DMS79 treated with DMSO at 0.1 percent for 48 hours (cell line): ENCODE measurements at places on chromosomes 2 and 18.

DNA sequence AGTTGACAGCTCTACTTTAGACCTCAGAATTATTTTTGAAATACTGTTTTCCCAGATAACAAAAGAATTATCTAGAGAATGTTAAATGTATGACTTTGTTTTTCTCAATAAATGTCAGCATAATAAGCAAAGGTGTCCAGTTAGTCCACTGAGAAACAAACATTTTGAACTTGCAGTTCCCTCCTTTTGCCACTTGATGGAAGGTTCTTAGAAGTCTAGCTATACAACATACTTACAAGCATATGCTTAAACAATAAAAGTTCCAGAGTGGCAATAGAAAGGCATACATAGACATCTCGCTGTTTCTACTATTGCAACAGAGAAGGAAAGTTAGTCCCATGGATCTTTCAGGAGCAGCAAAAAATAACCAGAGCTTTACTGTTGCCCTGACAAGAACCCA is 11.8 kb downstream of the NDUFA10 start:
- DNase-seq = no peak

- no peak for DNase-seq
Observed at GRCh38 chr2:39805936-39806608, 27.0 kb upstream of the THUMPD2 start.

- DNase-seq = no peak
Observed at GRCh38 chr2:61950571-61951315, 45.3 kb downstream of the COMMD1 start.

- DNase-seq = no peak
Observed at GRCh38 chr18:22613788-22614187, 196.1 kb upstream of the CTAGE1 start.

- DNase-seq = no peak
Observed at GRCh38 chr2:97728091-97728731, 14.8 kb downstream of the ZAP70 start.

- no peak for DNase-seq
Observed at GRCh38 chr2:128449226-128450061, 130.8 kb upstream of the HS6ST1 start.

GRCh38 chr2:169653636-169654035 is 40.6 kb downstream of the CFAP210 start:
- no peak for DNase-seq

GRCh38 chr2:168137510-168138180 is 109.8 kb downstream of the STK39 start:
- DNase-seq = no peak

GRCh38 chr2:106039634-106040315 is 154.3 kb downstream of the UXS1 start:
- DNase-seq = no peak

- no peak for DNase-seq
Observed at GRCh38 chr18:21361307-21361880, 119.4 kb downstream of the GREB1L start.

DNA sequence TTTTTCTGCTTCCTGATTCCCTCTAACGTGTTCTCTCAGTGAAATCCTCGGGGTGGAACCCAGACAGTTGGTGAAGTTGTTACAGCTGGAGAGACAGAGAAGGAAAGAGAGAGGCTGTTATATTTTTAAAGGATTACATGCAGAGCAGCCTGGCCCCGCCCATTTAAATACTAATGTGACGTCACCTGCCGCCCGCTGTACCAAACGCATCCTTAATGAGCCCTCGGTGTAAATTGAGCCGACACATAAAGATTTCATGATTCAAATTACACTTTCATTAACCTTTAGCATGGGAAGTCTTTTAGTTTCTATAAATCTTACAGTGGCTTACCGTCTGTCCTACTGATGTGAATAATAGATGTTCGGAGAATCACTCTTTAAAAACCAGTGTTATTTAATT is 164.0 kb upstream of the SIX3 start:
- peak; percentile 87 for DNase-seq

- no peak for DNase-seq
Observed at GRCh38 chr2:111239107-111239506, 118.4 kb downstream of the BCL2L11 start.

- no peak for DNase-seq
Observed at GRCh38 chr2:56811401-56811800, 627.6 kb downstream of the CCDC85A start.

DNA sequence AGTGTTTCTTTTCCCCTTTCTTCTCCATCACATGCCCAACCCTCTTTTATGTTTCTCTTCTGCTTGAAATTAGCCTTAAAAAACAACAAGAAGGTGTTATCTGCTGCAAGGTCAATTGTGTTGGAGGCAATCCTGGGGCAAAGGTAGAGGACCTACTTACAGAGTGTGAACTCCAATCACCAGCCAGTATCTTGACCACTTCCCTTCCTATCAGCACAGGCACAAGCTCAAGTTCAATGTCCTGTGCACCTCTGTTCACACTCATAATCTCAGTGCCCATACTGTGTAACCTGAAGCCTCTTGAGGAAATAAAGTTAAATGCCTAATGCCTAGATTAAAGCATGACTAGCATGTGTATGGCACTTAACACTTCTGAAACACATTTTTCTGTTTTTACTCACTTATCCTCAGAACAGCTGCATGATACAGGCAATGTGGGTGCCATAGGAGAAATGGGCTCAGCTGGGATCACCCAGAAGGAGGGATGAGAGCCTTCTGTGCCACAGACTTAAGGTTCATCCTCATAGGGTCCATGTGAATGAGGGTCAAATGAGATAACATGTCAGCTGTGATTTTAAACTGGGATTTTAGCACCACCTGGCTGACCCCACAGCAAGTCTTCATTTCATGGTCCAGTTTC is 701.5 kb downstream of the BCL11A start:
- no peak for DNase-seq

- no peak for DNase-seq
Observed at GRCh38 chr2:190443055-190443454, 34.9 kb downstream of the MFSD6 start.

GRCh38 chr18:70442933-70443332 is 154.1 kb downstream of the SOCS6 start:
- no peak for DNase-seq

DNA sequence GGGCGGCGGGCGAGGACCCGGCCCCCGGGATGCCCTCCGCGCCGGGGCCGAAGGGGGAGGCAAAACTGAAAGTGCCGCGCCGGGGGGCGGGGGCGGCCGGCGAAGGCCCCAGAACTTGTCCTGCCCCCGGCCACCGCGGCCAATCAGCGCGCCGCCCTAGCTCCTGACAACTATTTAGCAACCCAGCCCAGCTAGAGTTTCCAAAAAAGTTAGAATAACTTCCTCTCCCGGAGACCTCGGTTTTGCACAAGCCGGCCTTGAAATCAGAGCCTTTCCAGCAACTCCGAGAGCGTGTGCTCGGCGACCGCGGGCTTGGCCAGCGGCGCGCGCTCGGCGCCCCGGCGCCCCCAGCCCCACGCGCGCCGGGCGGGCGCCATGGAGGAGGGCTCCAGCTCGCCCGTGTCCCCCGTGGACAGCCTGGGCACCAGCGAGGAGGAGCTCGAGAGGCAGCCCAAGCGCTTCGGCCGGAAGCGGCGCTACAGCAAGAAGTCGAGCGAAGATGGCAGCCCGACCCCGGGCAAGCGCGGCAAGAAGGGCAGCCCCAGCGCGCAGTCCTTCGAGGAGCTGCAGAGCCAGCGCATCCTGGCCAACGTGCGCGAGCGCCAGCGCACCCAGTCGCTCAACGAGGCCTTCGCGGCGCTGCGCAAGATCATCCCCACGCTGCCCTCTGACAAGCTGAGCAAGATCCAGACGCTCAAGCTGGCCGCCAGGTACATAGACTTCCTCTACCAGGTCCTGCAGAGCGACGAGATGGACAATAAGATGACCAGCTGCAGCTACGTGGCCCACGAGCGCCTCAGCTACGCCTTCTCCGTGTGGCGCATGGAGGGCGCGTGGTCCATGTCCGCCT is at the start of gene TWIST2:
Gene TWIST2 (plus strand): TSS at position 245 of the 850 bp plus-strand sequence. CDS start 131 bp downstream, at position 376.
- DNase-seq = peak; percentile 10

DNA sequence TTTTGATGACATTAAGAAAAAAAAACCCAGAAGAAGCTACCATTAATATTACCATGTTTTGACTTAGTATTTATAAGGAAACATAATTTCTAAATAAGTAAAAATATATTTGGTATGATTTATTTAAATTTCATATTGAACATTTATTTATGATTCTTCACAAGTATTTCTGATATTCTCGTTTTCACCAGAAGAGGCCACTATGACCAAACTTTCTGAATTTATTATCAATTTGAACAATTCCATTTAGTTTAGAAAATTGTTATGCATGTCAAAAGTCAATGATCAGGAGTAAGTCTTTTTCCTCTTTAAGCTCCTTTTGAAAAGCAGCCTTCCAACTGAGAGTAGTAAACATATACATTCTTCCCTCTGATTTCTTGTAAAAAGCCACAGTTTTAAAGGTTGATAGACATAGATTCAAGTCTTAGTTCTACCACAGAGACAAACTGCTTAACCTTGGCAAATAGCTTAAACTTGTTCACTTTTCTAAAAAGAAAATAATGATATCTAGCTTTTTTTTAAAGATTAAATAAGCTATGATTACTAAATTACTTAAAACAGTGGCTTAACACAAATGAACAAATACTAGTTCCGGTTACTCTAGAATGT is 329.9 kb downstream of the TRIB2 start:
- peak; percentile 5 for DNase-seq

GRCh38 chr2:100230754-100231153 is 88.4 kb upstream of the AFF3 start:
- no peak for DNase-seq

GRCh38 chr2:168514692-168515091 is 58.6 kb downstream of the CERS6 start:
- no peak for DNase-seq

DNA sequence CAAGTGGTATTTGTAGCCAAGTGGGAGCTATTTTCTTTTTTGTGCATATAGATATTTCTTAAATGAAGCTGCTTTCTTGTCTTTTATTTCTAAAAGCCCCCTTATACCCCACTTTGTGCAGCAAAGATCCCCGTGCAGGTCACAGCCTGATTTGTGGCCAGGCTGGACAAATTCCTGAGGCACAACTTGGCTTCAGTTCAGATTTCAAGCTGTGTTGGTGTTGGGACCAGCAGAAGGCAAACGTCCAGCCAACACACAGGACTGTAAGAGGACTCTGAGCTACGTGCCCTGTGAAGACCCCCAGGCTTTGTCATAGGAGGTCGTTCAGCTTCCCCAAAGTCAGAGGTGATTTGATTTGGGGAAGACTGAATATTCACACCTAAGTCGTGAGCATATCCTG is 21.9 kb downstream of the FOSL2 start:
- no peak for DNase-seq

DNA sequence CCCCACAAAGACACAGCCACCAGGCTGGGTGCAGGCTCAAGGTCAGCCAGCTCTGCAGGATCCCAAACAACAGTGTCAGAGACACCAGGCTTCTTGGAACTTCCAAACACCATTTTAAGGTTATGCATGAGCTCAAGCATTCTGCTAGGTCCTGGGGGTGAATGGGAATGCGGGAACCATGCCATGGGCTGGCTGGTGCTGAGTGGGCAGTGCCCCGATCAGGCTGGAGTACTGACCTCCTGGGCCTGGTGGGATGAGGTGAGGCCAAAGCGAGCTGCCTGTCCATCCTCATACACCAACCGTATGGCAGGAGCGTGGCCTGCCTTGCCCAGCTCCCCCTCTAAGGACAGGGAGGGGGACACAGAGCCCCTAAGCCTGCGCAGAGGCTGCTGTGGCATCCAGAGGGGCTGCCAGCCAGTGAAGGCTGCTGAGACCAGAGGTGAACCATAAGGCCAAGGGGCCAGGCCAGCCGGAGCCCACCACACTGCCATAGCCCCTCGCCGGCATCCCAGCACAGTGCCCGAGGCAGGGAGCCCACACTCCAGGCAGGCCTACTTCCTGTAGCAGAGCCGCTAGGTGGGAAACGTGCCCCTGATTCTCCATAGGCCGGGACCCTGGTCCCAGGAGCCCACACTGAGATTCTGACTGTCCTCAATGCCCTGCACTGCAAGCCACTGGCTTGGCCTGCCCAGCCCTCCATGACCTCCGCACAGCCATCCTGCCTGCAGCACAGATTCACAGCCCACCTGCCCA is 135.0 kb downstream of the HDAC4 start:
- DNase-seq = no peak

- DNase-seq = no peak
Observed at GRCh38 chr2:41483226-41483625, 564.6 kb upstream of the PKDCC start.

DNA sequence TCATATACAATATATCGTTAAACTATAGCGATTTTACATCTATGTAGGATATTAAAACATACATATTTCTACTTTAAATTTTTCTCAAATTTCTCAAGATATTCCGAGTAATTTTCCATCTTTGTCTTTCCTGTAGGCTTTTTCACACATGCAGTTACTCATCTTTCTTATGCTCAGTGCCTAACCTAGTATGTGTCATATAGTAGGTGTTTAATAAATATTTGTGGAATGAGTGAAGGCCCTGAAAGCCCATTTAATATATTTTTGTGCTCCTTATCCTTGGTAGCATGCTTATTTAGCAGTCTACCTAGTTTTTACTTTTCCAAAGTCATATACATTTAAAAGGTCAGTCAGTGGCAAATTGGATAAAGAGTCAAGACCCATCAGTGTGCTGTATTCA is 67.3 kb downstream of the ITGB6 start:
- no peak for DNase-seq

- no peak for DNase-seq
Observed at GRCh38 chr2:120995656-120996190, 260.1 kb downstream of the GLI2 start.

DNA sequence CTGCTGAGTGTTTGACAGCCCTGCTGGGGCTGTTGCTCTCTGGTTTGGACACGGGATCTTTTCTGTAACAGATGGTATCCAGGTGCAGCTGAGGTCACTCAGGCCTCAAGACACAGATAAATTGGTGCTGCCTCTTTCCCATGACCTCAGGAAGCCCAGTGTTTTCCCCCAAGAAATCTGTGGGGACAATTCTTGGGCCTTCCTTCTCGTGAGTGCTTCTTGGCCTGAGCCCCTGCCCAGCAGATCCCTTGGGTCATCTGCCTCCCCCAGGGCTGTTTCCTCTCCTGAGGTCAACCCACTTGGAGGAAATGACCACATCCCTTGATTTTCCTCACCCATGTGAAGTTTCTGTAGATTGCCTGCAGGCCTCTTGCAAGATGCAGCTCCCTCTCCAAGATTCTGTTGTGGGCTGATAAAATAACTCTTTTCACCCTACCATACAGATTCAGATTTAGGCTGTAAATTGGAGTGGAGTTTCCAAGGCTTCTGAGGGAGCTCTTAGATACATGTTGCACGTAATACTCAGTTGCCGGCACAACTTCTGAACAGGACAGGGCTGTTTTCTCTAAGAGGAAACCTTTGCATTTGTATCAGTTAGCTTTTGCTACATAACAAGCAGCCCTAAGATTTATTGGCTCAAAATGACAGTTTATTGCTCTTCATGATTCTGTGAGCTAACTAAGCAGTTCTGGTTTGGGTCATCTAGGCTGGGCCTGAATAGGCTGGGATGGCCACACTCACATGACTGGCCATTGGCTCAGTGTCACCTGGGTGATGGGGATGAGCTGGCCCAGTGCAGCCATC is 13.1 kb downstream of the ZAP70 start:
- DNase-seq = no peak

DNA sequence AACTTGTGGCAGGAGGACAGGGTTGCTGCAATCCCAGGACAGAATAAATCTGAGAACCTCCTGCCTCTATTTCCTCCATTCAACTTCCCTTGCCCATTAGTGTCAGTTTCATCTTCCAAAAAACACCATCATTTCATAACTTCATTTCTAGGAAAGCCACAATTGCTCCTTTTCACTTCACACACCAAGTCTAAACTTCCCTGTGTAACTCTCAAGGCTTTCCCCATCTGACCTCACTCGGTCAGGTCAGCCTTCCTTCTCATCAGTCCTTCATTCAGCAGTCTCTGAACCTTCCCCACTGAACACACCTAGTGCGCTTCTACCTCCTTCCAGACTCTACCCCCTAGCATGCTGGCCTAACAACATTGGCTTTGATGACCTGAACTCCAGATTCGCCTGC is 35.8 kb downstream of the TCF7L1 start:
- DNase-seq = no peak
